Umbilical cord (tissue), 2 donors: ENCODE measurements at places on chromosomes 12 and 14. TPM values are rescaled to one million over a fixed set of nuclear protein-coding genes. Genes with fewer than 3 reads are reported as not detected.
A peak's percentile ranks its signal among the peaks of the same experiment; 100 is the strongest.

DNA sequence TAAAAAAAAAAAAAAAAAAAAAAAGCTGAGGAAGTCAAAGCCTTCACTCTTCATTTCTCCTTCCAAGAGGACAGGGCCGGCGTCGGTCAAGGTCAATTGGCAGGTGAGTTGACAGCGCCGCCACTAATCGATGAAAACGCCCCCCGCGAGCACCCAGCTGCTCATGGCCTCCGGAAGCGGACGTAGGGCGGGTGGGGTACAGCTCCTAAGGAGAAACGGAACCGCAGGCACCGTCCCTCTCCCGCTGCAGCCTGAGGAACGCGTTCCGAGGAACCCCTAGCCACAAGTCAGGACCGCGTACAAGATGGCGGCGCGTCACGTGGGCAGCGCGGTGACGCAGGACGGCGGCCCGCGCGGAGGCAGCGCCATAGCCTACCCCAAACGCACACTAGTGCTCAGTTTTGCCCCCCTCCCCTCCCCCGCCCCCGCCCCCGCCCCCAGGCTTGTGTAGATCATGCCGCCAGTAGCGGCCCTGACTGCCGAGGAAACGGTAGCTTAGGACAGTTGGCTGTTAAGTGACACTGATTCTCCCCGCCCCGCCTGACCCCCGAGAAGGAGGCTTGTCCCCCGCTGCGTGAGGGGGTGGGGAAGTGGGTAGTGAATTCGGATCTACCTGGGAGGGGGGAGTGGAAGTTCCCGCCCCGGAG is at the start of gene ATF1:
TSS of gene ATF1 (plus strand) at position 463 of the 647 bp plus-strand sequence. CDS start 16,045 bp downstream, outside the sequence.
- peak; percentile 94 for DNase-seq

DNA sequence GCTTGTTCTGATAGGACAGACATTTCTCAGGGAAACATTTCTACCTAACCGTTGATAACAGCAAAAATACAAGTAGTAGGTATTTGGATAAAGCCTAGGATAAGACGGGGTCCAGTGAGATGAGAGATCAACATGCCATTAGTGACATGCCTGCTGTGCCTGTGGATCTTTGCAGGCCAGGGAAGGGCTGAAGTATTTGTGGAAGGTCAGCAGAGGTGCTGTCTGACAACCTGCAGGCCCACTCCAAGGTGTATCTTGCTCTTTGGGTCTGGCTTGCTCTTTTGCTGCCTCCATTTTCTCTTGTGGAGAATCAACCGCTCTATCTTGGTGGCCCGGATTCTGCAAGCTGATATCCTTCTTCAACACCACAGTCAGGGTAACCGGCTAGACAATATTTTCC is 46.7 kb downstream of the MSRB3 start:
- DNase-seq, result no peak

- no peak for DNase-seq
Observed at GRCh38 chr12:116694653-116695463, 43.0 kb downstream of the SPRING1 start.

DNA sequence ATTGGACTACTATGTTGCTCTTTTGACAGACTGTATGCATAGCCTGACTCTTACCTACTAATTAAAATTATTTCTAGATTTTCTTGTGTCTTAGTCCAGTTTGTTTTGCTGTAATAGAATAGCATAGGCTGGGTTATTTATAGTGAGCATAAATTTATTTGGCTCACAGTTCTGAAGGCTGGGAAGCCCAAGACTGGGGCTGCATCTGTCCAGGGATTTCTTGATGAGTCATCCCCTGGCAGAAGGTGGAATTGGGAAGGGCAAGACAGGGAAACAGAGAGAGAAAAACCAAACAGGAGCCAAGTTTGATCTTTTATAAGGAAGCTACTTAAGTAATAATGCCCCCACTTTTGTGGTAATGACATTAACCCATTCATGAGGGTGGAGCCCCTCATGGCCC is 759.2 kb upstream of the LRFN5 start:
- no peak for DNase-seq

GRCh38 chr14:24806061-24806678 is 172.2 kb upstream of the GZMB start:
- peak; percentile 54 for DNase-seq

DNA sequence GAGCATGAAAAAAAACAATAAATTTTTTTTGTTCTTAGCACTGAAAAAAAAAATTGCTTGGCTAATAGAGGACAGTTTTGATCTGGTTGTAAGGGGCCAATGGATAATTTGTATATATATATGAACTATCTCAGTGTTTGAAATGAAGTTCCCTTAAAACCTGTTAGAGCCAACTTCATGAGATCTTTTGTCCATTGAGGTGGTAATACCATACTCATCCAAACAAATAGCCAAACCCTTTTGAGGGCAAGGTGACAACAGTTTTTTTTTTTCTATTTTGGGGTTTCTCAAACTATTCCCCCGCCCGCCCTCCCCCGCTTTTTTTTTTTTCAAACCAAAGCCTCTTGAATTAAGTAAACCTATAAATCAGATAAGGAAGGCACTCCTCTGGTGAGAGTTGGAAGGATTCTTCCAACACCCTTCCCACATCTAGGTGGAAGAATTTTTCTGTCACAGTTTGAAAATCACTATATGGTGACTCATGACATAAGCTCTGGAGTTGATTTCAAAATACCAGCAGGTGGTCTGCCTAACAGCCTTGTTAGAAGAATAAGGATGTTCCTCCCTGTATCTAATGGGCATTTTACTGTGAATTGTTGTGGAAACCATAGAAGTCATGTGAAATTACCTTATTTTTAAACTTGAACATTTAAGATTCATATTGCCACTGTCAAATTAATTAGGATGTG is 10.2 kb downstream of the ARHGAP5 start:
- DNase-seq, result no peak

DNA sequence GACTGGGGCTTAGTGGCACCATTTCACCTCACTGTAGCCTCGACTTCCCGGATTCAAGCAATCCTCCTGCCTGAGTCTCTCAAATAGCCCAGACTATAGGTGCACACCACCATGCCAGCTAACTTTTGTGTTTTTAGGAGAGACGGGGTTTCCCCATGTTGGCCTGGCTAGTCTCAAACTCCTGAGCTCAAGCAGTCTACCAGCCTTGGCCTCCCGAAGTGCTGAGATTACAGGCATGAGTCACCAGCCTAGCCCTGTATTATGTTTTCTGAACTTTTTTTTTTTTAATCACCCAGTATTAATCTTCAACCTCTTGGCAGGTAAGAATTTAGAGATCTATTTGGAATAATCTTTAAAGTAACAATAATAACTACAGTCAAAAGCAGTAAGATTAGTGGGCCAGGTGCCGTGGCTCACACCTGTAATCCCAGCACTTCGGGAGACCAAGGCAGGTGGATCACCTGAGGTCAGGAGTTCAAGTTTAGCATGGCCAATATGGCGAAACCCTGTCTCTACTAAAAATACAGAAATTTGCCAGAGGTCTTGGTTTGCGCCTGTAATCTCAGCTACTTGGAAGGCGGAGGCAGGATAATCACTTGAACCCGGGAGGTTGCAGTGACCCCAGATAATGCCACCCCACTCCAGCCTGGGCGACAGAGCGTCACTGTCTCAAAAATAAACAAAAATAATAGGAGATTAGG is 8.6 kb downstream of the NANOG start:
- DNase-seq, result peak; percentile 28

DNA sequence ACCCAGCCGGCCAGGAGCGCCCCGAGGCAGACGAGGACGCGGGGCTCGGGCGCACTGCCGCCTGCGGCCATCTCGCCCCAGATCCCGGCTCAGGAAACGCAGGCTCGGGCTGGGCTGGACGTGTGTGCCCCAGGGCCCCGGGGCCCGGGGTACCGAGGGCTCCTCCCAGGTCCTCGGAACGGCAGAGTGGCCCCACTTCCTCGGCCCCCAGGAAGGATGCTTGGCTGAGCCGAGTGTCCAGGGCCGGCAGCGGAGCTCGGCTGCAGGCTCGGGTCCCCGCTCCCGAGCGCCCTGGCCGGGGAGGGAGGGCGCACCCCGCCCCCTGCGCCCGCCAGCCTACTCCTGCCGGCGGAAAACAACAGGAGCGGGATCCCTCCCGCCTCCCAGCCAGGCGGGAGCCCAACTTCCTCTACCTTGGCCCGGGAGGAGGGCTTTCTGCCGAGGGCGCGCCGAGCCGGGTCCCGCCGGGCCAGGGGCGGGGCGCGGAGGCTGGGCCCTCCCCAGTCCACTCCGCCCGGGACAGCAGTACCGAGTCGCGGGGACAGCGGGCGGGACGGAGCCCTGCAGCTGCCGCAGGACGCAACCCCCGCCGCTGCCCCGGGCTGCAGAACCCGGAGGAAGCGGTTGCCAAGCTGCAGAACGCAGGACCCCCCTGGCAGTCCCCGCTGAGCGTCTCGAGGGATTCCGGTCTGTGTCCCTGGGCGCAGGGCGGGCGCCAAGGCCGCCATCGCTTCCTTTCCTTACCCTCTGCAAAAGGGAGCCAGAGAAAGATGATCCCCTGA is at the start of gene VSIG10:
TSS of gene VSIG10 (minus strand) at position 411 of the 782 bp plus-strand sequence. CDS start at position 71, 340 bp downstream.
- DNase-seq, result peak; percentile 57

DNA sequence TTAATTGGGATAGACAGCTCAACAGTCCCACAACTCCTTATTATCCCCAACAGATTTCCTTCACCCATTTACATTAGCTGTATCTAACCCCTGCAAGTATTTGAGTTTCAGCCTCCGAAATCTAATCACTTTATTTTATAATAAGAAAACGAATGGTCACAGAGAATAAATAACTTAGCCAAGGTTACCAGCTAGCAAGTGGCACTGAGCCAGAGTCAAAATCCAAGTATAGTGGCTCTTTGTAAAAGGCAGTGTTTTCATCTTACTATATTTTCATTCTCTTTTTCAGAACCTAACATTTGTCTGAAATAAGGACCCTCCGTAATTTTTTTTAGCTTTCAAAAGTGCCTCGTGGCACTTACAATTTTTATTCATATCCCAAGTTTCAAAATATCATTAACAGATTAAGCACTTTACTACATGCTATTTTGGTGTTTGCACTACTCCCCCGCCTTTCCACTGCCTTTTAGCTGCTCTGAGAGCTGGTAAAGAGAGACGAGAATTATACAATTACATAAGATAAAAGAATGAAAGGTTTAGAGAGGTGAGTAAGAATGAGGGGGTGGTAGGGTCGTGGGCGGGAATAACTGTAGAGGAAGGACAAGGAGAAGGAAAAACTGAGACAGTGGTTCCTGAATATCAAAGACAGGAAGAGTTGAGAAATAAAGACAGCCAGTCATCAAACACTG is 3.7 kb upstream of the USP15 start:
- no peak for DNase-seq

DNA sequence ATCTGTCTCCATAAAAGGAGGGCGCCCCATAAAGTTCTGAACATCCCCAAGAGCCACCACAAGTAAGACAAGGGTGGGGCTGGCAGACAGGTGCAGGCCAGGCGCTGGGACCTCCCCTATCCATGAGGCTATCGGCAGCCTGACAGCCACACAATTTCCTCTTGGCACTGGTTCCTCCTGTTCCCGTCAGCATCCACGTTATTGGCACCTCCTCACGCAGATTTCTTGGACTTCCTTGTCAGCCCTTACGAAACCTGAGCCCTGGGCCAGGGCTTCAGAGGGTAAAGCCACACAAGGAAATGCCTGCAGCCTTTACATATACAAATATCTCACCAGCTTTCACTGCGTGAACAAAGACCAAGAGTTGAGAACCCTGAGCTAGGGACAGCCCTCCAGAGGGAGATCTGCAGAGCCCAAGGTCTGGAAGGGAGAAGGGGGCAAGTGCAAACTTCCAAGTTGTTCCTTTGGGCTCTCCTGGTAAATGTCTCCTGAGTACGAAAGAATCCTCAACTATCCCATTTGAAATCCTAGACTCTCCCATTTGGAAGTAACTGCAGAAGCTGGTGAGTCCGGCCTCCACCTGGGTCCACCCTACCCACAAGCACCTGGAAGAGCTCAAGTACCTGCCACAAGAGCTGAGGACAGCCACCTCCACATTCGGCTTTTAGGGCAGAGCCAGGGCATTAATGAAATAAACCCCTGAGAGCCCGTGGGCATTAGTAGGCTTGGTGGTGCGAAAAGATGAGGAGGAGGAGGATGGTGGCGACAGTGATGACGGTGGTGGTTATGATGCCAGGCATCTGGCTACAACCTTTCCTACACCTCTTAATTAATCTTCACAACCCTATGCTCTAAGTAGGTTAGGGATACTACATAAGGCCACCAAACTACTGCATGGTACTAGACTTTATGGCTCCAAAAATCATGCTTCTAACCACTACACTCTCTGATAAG is 5.5 kb upstream of the TC2N start:
- peak; percentile 19 for DNase-seq

GRCh38 chr12:48615681-48616080 is 45.8 kb upstream of the LALBA start:
- no peak for DNase-seq

DNA sequence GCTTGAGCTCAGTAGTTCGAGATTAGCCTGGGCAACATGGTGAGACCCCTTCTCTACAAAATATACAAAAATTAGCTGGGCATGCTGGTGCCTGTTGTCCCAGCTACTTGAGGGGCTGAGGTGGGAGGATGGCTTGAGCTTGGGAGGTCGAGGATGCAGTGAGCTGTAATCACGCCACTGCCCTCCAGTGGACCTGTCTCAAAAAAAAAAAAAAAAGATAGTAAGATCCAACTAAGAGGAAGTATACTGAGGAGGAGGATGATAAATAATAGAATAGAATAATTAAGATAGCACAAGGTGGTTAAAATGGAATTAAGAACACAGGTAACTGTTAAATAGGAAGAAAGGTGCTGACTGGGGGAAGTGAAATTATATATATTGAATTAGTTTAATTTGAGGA is 37.0 kb upstream of the BAZ1A start:
- no peak for DNase-seq

DNA sequence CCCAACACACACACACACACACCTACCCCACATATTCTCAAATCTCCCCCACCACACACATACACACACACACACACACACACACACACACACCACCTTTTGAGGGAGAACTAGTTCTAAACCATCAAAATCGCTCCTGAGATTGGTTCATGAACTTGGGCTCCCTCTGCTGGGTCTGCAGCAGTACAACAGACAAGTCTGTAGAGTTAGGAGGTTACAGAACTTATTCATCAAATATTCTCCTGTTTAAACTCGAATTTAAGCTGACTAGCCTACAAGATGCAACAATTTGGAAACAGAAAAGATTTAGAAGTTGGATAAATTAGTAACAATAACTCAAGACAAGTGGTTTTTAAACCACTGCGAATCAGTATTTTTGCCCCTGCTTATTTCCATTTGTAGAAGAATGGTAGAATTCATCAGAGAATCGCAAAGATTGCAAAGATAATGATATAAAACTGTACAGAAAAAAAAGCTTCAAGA is 136.4 kb upstream of the USP15 start:
- peak; percentile 40 for DNase-seq

- no peak for DNase-seq
Observed at GRCh38 chr12:49263400-49263763, 1.5 kb upstream of the TUBA1C start.

GRCh38 chr14:73776194-73776537 is 62.0 kb upstream of the PNMA1 start:
- DNase-seq, result peak; percentile 38

- peak; percentile 73 for DNase-seq
Observed at GRCh38 chr12:4824380-4824779, 85.3 kb upstream of the KCNA1 start.

GRCh38 chr12:85329913-85330312 is 49.9 kb downstream of the ALX1 start:
- no peak for DNase-seq

The FOXM1 gene
- 7.5 TPM for total RNA-seq

The ACSM4 gene
- not detected for total RNA-seq

The SSPN gene
- total RNA-seq, result 200 TPM

The LBHD2 gene
- total RNA-seq, result not detected
